ENCODE measurements at places on chromosomes 5 and 9.

- DNase-seq: peak; percentile 67
These were observed 127.9 kb downstream of the PALM2AKAP2 start for GRCh38 chr9:109907810-109908458.

- no peak for DNase-seq
These were observed 472.3 kb downstream of the HINT1 start for GRCh38 chr5:130692770-130693169.

GRCh38 chr5:68232277-68232676 lies 16.7 kb downstream of the PIK3R1 start:
- no peak for DNase-seq

- DNase-seq: no peak
These were observed 356.4 kb upstream of the GRAMD2B start for GRCh38 chr5:126066836-126067235.

DNA sequence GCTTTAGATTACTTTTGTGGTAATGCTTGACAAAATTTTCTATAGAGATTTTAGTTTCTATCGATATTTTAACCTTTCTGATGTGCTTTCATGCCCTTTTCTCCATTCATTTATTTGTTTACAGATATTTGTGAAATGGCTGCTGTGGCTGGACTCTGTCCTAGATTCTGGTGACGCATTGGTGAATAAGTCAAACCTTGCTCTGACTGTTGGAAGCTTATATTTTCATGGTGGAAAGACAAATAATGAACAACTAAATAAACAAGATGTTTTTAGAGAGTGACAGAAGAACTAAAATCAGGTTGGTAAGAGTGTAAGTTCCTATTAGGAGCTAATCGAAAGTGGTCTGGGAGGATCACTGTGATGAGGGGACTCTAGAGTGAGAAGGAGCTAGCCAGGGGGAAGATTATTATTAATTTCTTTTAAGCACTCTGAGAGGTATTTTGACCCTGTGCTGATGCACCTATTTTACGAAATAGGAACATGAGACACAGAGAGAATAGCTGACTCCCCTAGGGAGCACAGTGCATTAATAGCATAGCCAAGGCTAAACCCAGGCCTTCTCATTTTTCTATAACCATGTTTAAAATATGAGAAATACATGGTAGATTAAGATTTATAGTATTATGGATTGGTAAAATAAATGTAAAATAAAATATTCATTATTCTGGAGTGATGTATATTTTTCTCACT lies 411.9 kb upstream of the ARRDC3 start:
- peak; percentile 3 for DNase-seq

DNA sequence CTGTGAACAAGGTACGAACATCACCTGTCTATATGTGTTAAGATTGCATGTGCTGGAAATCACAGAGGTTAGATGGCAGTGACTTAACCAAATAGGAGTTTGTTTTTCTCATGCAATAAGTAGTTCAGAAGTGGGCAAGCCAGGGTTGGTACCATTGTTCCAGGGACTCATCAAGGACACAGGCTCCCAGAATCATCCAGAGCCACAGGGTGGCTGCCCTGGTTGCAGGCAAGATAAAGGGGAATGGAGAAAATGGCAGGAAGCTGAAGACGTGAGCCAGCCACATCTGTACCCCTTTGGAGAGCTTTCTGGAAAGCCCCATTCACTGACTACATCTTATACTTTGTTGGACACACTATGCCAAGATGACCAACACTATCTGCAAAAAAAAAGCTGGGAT lies 126.0 kb upstream of the IL12B start:
- DNase-seq: no peak

DNA sequence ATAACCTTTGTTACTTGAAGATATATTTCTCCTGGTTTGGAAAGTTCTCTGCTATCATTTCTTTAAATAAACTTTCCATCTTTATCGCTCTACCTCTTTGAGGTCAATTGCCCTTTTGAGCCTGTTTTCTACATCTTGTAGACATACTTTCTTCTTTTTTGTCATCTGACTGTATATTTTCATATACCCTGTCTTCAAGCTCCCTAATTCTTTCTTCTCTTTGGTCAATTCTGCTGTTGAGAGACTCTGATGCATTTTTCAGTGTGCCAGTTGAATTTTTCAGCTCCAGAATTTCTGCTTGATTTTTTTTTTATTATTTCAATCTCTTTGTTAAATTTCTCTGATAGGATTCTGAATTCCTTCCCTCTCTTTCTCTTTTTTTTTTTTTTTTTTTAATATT lies 511.2 kb upstream of the GRAMD2B start:
- DNase-seq: no peak

- no peak for DNase-seq
These were observed 4.2 kb downstream of the CDC14B start for GRCh38 chr9:96615411-96615810.

- no peak for DNase-seq
These were observed 304.4 kb upstream of the KIF2A start for GRCh38 chr5:62001640-62002039.

GRCh38 chr5:168989731-168990505 lies 311.0 kb downstream of the SLIT3 start:
- DNase-seq: peak; percentile 32

DNA sequence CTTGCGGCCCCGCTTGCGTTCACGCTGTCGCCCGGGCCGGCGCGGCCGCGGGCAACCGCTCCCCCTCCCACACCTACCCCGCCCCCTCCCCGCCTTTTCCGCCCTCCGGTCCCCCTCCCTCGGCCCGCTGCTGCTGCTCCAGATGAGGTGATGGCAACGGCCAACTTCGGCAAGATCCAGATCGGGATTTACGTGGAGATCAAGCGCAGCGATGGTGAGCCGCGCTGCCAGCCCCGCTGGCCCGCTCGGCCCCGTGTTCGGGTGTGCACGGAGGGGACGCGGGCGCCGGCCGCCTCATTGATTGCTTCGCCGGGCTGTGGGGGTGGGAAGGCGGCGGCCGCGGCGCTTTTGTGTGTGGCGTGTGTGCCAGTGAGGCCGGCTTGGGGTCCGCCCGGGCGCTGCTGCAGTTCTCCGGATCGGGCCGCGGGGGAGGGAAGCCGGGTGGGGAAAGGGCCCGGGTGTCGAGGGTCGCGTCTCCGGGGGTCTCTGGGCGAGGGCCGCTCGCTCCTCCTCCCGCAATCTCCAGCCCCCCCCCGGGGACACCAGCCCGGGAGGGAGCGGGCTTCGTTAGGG lies 403 bp downstream of the KIF2A start:
- DNase-seq: peak; percentile 27

GRCh38 chr5:118529361-118530144 lies 458.8 kb downstream of the DTWD2 start:
- no peak for DNase-seq

- peak; percentile 33 for DNase-seq
These were observed 24.0 kb upstream of the TNIP1 start for GRCh38 chr5:151104795-151105194.

DNA sequence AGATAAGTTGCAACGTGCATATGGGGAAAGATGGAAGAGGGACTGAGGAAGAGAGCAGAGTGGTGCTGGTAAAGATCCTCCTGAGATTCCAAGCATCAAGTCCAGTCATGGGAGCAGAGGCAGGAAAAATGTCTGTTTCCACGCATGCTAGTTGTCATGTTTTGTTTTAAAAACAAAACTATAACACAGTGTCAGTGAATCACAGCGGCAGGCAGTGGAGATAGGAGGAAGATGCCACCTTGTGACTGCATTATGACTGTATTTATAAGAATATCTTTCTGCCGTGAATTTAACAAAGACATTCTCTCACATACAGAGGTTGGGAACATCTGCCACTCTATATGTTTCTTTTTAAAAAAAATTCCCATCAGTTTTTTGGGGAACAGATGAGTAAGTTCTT lies 3.7 kb upstream of the SVEP1 start:
- no peak for DNase-seq

DNA sequence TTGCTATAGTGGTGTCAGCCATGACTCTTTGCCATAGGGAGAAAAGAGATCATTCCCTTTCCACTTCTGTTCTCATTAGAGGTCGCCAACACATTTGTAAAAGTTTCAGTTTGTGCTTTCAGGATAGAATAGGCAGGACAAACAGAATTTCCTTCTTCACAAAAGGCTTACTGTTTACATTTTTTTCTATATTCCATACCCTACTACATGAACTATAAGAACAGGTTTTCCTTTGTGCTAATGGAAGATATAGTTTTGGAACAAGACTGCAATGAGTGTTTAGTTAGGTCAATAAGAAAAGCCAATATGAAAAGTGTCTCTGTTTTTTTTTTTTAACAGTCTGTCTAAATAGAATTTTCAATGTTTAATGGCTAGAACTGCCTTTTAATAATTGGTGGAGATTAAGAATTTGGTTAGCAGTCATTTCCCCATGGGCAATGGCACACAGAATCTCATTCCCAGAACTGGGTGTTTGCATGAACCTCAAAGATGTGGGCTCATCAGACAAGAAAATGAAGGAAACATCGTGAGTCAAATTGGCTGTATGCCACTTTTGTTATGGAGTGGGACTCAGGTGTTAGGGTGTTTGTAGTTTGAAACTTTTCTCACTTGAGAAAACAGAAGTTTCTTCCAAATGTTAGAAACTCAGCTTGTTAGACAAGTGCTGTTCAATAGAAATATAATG lies 75.2 kb upstream of the PRLR start:
- no peak for DNase-seq

- no peak for DNase-seq
These were observed 1.4 kb downstream of the GLIS3 start for GRCh38 chr9:4298255-4299004.
